Right lung (tissue), 10 donors: ENCODE measurements at places on chromosomes 1 and 21. TPM values are rescaled to one million over a fixed set of nuclear protein-coding genes. Genes with fewer than 3 reads are reported as not detected.
A peak's percentile ranks its signal among the peaks of the same experiment; 100 is the strongest.

ITLN1 gene
- polyA plus RNA-seq, result 0.74 TPM

- DNase-seq, result peak; percentile 55
Observed at GRCh38 chr1:36160949-36161485, 5.1 kb downstream of the MAP7D1 start.

GRCh38 chr1:18703041-18703621, 72.5 kb downstream of the PAX7 start:
- DNase-seq, result no peak

VWA5B1 gene
- polyA plus RNA-seq, result 0.70 TPM

GJA8 gene
- polyA plus RNA-seq, result not detected

DNA sequence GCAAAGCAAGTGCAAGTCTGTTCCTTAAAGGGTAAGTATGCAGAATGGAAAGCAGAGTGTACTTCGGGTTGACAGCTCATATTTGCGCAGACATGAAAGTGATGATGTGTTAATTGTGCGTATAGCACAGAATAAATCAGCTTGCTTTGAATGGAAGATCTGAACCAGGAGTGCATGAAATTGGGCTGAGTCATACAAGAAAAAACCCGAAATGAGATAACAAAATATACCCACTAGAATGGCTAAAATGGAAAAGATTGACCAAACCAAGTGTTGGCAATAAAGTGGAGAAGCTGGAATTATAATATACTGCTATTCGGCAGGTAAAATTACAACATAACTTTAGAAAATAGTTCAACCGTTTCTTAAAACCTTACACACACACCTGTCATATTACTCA, 28.5 kb downstream of the CR1L start:
- no peak for DNase-seq

SYPL2 gene
- 0.26 TPM for polyA plus RNA-seq

DNA sequence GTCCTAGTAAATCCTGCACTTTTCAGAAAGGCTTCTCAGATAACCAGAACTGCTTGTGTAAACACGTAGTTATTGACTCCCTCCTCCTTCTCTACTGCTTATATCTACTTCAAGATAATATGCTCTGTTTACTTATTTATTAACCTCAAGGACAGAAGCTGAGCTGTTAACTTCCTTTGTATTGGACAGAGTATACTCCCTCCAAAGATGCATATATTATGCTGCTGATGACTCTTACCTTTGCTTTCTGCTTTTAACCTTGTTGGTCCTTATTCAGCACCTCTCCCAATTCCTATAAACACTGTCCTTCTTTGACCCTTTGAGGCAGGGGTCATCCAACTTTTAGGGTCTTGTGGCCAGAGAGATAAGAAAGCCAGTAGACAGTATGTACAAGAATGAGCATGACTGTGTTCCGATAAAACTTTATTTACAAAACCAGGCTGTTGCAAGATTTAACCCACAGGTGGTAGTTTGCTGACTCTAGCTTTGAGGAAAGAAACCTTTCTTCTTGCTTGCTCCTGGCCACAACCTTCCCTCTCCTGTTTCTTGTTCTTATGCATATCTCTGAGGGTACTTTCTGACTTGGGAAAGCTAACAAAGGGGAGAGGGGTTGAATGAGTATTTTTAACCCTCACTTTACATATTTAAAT, 4.9 kb downstream of the TPM3 start:
- no peak for DNase-seq

GRCh38 chr1:211524521-211524920, 32.6 kb upstream of the RD3 start:
- DNase-seq, result no peak

DNA sequence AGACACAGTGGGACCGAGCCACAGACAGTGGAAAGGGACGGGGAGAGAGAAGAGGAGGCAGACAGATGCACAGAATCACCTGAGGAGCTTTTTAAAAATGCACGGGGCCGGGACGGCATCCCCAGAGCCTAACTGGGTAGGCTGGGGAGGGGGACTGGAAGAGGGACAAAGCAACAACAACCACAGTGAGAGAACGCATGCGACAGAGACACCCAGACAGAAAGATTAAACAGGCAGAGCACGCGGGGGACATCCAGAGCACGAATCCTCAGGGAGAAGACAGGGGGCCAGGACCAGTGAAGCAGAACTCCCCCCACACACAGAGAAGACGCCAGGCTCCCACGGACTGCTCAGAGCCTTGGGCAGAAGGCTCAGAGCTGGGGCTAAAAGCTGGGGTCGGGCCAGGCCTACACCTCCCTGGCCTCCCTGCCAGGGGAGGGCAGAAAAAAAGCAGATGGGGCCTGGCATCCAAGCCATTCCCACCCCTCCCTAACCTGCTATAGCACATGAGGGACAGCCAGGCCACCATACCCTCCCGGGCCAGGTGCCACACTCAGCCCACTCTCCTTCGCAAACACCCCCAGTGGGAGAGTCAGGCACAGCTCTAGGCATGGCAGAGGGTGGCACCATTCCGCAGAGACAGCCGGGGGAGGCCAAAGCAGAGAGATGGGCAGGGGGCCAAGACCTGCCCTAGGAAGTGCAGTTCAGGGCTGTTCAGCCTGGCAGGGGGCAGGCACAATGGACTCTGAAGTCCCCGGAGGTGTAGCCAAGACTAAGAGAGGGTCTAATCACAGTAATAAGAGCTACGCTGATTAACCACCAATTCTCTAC, 29.8 kb upstream of the COL16A1 start:
- no peak for DNase-seq

GRCh38 chr1:204355913-204356312, 3.8 kb downstream of the PLEKHA6 start:
- no peak for DNase-seq

MROH9 gene
- polyA plus RNA-seq, result 1.8 TPM

UBE2U gene
- polyA plus RNA-seq, result not detected

GRCh38 chr1:154749078-154749760, 120.9 kb downstream of the KCNN3 start:
- DNase-seq, result no peak

DNA sequence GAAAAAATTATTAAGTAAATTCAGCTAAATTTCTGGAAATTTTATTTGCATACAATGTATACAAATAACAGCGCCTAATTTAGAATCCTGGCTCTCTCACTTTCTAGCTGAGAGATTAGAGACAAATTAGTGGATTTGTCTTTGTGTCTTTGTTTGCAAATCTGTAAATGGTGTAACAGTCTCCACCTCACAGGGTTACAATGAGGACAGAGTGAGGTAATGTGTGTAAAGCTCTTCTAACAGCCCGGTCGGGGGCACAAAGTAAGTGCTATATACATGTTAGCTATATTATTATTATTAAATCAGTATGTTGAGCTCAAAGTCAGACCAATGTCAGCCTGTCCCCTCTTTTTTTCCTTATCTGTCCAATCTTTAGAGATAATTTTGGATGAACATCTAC, 5.0 kb upstream of the ADAMTSL4 start:
- DNase-seq, result no peak

GRCh38 chr1:5733596-5733995, 258.6 kb downstream of the NPHP4 start:
- DNase-seq, result no peak

- no peak for DNase-seq
Observed at GRCh38 chr1:64882574-64883255, 83.6 kb downstream of the JAK1 start.

GRCh38 chr1:213120386-213120785, 69.3 kb downstream of the RPS6KC1 start:
- DNase-seq, result no peak

GRCh38 chr1:30750731-30751291, 6.8 kb downstream of the LAPTM5 start:
- DNase-seq, result no peak

CFHR2 gene
- polyA plus RNA-seq, result not detected

- DNase-seq, result no peak
Observed at GRCh38 chr1:160658814-160659193, 12.0 kb upstream of the SLAMF1 start.

SLC50A1 gene
- 32.7 TPM for polyA plus RNA-seq

CCDC18 gene
- 12.5 TPM for polyA plus RNA-seq
